ENCODE measurements at places on chromosomes 5 and 9. TPM values are rescaled to one million over a fixed set of nuclear protein-coding genes. Genes with fewer than 3 reads are reported as not detected.

The TMED7 gene
- polyA plus RNA-seq, result 44.2 TPM

GRCh38 chr9:125831054-125831453 lies 83.9 kb downstream of the PBX3 start:
- DNase-seq, result no peak

DNA sequence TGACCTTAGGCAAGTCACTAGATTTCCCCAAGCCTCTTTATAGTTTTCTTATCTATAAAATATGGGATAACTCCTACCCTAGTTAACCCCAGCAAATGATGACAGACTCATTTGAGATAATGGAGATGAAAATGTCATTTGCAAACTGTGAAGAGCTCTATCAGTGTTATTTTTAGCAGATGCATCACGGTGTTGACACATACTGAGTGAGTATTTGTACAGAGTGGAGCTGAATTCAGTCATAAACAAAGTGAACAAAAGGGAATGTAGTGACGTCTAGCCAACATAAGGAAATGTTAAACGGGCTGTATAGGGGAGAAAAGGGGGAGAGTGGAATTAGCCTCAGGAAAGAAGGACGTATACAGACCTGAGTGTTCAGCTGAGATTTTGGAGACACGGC lies 75.9 kb downstream of the NMUR2 start:
- DNase-seq, result no peak

DNA sequence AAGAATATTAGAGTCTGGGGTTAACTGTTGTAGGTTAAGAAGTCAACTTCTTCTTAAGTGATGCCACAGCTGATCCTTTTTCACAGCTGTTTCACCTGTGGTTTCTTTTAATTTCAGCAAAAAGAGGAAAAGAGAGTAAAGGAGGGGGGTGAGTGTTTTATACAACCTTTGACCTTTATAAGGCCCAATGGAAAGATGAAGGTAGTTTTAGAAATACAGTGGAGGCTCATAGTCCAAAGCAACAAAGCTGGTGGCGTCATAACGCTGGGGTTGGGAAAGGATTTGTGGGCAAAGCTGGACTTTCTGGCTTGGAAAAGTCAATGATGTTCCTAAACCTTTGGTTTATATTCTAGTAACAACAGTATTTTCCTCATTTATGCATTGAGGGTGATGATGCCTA lies 49.5 kb downstream of the RCL1 start:
- peak; percentile 53 for DNase-seq

GRCh38 chr5:125491986-125492492 lies 745.6 kb upstream of the ZNF608 start:
- DNase-seq, result no peak

- no peak for DNase-seq
These were observed 32.9 kb downstream of the LHFPL2 start for GRCh38 chr5:78615697-78616096.

- peak; percentile 48 for DNase-seq
These were observed 61.0 kb downstream of the CYSTM1 start for GRCh38 chr5:140235791-140236551.

The SYNPO gene
- polyA plus RNA-seq, result 0.30 TPM

The GPR107 gene
- polyA plus RNA-seq, result 24.4 TPM

GRCh38 chr5:633501-633955 lies 21.4 kb downstream of the CEP72 start:
- DNase-seq, result no peak

The ADAMTS19 gene
- not detected for polyA plus RNA-seq

- peak; percentile 59 for DNase-seq
These were observed 73.6 kb upstream of the RETREG1 start for GRCh38 chr5:16690243-16690852.

DNA sequence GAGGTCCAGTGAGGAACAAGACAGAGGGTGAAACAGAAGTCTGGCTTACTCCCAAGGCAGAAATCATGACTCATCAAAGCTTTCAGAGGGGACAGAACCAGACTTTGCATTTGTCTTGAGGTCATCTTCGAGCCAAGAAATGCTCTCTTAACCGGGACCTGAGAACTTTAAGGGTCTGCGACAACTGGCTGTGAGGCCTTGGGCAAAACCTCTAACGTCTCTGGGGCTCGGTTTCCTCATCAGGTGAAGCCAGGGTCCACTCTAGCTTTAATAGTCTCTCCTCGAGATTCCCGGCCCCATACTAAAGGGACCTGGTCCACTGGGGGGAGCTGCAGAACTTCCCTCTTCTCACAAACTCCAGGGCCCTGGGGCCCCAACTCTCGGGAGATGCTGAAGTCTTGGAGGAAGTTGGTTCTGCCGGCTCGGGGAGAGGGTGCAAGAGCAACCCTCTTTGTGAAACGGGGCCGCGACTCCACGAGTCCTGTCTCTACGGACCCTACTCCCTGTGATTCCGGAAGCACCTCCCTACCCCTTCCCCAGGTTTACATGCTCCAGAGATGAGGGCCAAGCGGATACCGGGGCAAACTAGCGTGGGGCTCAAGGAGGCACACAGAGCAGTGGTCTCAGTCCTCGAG lies 2.6 kb downstream of the GLIS3 start:
- peak; percentile 57 for DNase-seq

GRCh38 chr9:19998153-19998552 lies 209.3 kb upstream of the SLC24A2 start:
- no peak for DNase-seq

- no peak for DNase-seq
These were observed 4.0 kb downstream of the SNX30 start for GRCh38 chr9:112754578-112754977.

DNA sequence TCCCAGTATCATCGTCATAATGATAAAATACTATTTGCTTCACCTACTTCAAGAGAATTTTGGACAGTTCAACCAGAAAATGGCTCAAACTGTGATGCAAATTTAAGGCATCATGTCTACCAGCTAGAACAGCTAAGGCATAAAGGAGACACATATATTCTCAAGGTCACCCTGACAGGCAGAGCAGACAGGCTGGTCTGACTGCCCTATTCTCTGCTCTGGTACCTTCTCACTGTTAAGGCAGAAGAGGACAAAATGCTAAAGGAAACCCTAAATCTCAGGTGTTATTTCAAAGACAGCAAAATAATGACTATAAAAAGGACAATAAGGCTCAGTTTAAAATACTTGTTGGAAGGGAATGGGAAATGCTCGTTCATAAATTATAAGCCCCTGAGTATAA lies 87.2 kb downstream of the MRPS27 start:
- DNase-seq, result no peak

DNA sequence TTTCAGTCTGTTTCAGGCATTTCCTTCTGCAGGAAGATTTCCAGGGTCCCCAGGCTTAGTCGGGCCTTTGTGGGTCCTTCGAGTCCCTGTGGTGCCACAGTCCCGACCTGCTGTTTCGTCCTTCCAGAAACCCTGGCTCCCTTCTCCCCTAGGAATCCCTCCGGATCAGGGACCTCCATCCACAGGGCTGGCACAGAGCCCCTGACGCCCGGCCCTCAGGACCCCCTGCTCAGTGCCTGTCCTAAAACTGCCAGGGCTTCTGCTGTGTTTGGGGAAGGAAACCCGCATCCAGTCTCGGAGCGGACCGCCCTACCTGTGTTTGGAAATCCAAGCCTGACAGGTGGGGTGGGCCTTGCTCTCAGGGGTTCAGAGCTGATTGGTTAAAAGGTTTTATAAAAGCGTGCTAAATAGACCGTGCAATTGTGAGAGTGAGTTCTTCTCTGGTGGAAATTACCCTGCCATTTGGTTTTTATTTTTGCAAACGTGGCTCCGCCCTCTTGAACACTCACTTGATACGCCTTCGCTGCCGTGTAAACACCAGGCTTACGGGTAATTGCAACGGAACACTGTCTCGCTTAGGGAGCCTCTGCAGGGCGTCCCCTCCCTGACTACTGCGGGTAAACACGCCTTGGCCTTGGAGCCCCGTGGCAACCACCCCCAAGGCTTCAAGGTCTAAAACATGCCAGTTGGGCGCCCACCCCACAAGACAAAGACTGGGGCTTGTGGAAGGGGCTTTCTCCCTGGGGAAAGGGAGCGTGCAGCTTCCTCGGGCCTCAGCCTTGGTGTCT lies 121.2 kb downstream of the PHF2 start:
- DNase-seq, result no peak

DNA sequence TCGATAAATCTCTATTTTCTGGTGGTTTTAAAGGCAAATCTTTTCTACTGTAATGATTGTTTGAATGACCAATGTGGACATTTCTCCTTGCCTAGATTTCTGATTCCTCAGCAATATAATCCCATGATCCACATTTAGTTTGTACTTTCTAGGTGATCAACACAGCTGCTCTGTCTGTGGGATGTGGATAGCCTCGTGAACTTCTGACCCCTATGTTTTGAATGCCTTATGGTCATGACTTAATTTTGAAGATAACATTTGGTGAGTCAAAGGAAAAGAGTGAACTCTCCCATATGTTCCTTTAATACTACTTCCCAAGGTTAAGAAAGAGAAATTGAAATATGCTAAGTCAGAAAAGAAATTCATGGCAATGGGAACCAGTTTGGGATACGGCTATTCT lies 147.5 kb downstream of the CAVIN4 start:
- DNase-seq, result no peak

DNA sequence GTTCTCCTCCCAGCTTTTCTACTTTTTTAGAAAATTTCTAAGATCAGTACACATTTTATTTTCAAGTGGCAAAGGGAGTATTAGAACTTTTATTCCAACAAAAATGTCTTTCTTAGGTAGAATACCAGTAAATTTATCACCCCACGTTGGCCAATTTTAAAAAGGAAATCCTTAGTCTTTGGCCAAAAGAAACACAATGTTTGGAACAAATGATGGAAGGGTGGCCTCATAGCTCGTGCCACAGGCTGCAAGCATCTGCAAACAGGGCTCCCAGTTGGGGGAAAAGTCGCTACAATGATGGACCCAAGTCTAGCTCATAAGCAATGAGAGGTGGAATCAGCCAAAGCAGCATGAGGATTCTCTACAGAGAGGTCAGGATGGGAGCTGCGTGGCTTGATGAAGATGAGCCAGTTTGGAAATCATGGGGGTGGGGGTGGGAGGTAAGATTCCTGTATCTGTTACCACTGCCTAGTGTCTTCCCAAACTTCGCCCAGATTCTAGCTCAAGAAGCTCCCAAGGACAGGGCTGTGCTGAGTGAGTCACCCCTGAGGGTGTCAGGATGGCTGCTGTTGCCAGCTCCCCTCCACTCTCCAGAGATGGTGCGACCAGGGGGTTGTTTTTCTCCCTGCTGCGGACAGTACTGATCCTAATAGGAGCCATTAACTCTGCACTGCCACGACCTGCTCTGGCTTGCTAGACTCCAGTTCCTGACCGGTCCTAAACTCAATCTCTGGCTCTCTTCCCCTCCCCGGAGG lies 75.6 kb downstream of the DCP2 start:
- DNase-seq, result no peak

GRCh38 chr9:129597355-129598088 lies 23.4 kb downstream of the C9orf50 start:
- DNase-seq, result peak; percentile 93

The C5orf52 gene
- polyA plus RNA-seq, result not detected

- DNase-seq, result no peak
These were observed 41.0 kb upstream of the TMEM252 start for GRCh38 chr9:68581696-68582095.

The ORM2 gene
- 855 TPM for polyA plus RNA-seq

GRCh38 chr9:82940376-82940775 lies 122.6 kb downstream of the RASEF start:
- DNase-seq, result no peak

- no peak for DNase-seq
These were observed at the start of gene LRRTM2 for GRCh38 chr5:138874771-138875551. TSS of gene LRRTM2 (minus strand) at chr5:138875335. CDS start at chr5:138874911, 424 bp downstream.

- peak; percentile 78 for DNase-seq
These were observed 50.7 kb downstream of the ARRDC3 start for GRCh38 chr5:91332267-91333045.

The FOXD4L6 gene
- 0.13 TPM for polyA plus RNA-seq
